ENCODE measurements at places on chromosomes 3 and 15.

- no peak for DNase-seq
These were observed 43.4 kb downstream of the FAM174B start for GRCh38 chr15:92611995-92612745.

- no peak for DNase-seq
These were observed 369.6 kb downstream of the OTOL1 start for GRCh38 chr3:161866176-161866575.

DNA sequence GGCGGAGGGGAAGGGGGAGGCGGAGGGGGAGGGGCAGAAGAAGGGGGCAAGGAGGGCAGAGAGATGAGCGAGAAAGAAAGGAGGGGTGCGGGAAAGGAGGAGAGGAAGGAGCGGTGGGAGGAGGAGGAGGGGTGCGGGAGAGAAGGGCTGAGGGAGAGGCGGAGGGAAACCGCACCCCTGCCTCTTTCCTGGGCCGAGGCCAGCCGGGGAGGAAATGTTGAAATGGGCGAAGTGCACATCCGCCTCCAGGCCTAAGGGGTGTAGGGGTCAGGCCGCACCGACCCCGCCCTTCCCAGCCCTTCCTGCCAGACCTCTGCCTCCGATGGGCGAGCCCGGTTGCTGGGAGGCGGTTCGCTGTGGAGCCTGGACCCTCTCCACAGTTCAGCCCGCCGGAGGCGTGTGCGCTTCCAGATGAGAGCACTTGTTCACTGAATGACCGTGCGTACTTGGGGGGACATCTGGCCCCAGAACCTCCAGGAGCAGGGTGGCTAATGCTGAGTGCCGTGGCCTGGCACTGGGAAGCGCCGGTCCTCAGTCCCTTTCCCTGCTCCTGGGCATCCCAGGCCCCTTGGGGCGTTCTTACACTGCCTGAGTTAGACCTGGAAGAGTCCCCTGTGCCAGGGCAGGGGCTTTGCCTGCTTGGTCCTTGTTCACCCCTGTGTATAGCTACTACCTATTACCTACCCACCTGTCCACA lies 110.3 kb upstream of the KLF13 start:
- DNase-seq, result no peak

DNA sequence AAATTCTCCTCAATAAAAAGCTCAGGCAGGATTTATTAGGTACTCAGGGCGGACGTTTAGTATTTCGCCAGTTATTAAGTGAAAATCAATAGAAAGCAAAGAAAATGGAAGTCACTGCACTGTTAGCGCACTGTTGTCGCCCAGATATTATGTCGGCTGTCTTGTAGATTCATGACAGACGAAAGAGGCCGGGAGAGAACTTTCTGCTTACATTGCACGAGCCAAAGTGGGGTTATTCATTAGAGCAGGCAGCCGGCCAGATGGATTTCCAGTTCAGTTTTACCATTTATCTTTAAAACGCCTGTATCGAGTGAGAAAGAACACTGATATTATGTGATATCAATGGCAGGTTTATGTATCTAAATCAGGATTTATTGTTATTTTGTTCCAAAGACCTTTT lies 866.0 kb upstream of the NR2F2 start:
- DNase-seq, result no peak

- no peak for DNase-seq
These were observed 5.1 kb upstream of the SLC22A13 start for GRCh38 chr3:38260474-38260873.

GRCh38 chr15:60462027-60462426 lies 16.9 kb downstream of the ICE2 start:
- DNase-seq, result no peak

DNA sequence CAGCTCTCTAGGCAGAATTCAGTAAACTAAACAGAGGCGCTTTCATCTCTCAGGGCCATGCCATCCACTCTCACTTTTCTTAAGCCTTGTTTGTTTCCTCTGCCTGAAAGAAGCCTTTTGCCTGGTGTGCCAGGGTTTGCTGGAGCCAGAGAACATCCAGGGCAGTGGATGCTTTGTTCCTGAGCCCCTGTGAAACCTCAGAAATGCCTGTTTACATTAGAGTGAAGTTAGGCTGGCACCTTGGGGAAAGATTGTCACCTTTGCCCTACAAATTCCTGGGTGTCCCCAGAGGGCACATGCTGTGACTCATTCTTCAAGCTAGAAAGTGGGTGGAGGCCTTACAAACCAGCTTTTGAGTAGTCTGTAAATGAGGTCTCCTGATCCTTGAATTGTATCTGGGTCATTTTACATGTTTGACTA lies 10.7 kb upstream of the TRAK1 start:
- no peak for DNase-seq

- no peak for DNase-seq
These were observed 3.6 kb downstream of the CTNNB1 start for GRCh38 chr3:41202834-41203345.

- DNase-seq, result no peak
These were observed 397.4 kb upstream of the TPM1 start for GRCh38 chr15:62644889-62645742.

- DNase-seq, result no peak
These were observed 88.9 kb downstream of the ADAMTS17 start for GRCh38 chr15:100252779-100253417.

- DNase-seq, result no peak
These were observed 3.3 kb upstream of the CNTN3 start for GRCh38 chr3:74617776-74618175.

DNA sequence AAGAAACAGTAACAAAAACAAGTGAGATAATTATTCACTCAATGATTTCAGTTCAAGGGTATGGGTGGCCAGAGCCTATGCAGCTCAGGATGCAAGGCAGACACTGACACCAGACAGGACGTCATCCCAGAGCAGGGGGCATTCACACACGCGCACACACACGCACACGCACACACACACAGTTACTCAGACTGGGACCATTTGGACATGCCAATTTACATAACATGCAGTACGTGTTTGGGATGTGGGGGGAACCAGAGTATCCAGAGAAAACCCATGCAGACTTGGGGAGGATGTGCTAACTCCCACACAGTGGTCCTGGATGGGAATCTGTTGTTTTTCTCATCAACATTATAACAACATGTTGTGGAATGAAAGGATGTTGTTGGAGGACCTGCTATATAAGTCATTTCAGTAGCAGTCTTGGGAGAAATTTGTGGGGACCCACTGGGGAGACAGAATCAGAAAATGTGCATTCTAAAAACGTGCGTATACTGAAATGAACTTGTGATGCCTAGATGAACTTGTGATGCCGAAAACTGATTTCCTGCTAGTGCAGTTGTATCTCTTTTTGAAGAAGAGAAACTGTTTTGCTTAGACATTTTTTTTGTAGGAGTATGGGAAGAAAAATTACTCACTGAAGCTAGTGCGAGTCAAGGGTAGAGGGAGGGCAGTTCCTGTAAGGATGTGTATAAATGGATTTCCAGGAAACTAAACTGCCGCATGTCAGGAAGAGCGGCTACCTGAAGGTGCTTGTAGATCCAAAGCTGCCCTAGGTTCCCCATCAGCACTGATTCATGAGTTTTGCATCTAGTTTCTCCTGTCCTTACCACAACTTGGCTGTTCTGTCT lies 25.2 kb downstream of the CD200 start:
- DNase-seq, result no peak

DNA sequence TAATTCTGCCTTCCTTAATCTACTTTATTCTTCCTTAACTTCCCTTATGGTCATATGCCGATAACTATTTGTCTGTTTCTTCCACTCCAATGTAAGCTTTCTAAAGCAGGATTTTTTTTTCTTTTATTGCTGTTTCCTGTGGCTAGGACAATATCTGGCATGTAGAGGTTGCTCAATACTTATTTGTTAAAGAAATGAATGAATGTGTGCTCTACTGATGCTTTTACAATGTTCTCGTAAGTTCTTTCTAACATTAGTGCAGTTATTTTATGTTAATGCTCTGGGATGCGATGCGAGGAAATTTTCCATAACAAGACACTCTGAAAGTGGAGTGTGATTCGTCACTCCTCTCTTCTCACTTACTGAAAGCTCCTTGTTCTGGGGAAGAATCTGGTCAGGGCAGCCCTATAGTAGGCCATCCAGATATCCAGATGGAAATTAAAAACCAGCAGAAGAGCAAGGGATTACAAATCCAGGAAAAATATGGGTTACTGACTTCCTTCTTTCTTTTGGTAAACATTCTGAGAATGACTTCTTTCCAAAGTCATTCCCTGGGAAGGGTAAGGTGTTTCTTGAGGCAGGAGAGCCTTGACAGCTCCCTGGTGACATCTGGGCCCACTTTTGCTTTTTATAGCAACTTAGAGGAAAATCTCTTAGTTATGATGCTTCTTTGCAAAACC lies 420.4 kb downstream of the PDCD6IP start:
- no peak for DNase-seq

DNA sequence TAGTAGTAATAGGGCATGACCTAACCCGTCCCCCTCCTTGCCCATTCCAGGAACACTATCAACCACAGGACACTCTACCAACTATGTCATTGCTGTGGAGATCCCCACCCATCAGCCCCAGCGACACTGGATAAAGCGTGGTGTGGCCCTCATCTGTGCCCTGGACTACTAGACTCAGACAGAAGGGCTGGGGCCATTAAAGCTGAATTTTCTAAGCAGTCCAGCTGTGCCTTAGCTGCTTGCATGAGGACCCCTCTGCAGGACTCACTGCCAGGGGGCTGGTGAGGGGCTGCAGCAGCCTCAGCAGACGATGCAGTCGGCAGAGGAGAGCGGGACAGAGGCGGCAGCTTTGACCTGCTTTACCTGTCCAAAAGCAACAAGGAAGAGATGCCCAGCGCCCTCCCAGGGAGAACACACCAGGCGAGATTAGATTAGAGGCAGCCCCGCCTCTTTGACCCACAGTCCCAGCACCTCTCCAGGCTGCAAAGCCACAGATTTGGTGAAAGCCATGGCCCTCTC lies 44.6 kb downstream of the SEMA3G start:
- no peak for DNase-seq

DNA sequence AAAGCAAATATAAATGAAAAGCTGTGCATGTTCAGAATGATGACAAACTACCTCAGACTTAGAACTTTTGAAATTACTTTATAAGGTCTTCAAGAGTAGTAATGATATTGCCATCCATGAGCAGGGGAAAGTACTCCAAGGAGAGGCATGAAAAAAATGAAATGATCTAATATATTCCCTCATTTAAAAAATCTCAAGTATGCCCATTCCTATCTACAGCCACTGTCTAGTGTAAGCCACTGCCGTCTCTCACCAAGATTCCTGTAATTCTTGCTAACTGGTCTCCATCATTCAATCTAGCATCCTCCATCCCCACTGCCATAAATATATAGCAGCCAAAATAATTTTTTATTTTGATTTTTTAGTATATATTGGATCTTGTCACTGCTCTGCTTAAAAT lies 258.8 kb downstream of the PLOD2 start:
- no peak for DNase-seq

DNA sequence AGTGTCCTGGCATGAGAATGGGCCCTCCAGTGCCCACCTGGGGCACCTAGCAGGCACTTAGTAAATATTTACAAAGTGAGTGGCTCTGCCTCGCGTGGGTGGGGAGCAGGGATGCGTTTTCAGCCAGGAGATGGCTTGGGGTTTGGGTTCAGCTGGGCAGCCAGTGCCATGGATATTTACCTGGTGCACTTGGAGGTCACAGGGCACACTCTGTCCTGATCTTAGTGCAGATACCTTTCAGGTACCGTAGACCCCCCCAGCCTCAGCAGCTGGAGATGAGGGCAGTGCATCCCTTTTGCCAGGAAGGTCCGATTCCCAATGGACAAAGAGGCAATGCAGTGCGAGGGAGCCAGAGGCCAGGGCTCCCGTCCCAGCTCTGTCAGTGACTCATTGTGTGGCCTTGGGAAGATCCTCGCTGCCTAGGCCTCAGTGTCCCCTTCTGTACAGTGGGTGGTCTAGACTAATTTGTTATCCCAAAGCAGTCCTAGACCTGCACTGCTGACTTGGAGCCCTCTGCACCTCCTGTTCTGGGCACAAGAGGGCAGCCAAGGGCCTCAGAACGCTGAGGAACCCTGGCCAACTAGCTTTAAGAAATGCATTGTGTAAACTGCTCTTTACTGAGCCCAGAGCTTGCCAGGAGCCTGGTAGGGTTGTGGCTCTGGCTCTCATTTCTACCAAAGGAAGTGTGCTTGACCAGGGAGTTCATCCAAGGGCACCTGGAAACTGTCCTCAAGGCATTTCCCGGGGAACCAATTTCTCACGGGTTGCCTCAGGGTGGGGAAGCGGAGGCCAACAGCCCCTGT lies 16.0 kb downstream of the HDAC11 start:
- DNase-seq, result peak; percentile 41

GRCh38 chr3:12751571-12751970 lies 7.5 kb downstream of the TMEM40 start:
- DNase-seq, result no peak

GRCh38 chr3:187777331-187777941 lies 32.2 kb upstream of the BCL6 start:
- no peak for DNase-seq

DNA sequence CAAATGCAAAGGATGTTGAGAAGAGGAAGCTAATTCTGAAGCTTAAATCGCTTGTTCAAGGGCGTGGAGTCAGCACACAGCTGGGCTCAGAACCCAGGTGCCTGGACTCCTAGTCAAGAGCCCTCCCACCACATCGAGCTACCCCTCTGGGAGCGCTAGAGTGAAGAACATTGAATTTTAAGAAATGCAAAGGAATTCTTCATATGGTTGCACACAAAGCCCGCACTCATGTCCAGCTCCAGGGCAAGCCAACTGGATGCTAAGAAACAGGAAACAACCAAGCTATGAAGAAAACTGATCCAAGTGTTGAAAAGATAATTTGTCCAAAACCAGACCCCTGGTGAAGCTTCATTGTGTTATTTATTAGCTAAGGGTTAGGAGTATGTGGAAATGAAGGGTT lies 122.3 kb downstream of the ALDH1A2 start:
- no peak for DNase-seq

DNA sequence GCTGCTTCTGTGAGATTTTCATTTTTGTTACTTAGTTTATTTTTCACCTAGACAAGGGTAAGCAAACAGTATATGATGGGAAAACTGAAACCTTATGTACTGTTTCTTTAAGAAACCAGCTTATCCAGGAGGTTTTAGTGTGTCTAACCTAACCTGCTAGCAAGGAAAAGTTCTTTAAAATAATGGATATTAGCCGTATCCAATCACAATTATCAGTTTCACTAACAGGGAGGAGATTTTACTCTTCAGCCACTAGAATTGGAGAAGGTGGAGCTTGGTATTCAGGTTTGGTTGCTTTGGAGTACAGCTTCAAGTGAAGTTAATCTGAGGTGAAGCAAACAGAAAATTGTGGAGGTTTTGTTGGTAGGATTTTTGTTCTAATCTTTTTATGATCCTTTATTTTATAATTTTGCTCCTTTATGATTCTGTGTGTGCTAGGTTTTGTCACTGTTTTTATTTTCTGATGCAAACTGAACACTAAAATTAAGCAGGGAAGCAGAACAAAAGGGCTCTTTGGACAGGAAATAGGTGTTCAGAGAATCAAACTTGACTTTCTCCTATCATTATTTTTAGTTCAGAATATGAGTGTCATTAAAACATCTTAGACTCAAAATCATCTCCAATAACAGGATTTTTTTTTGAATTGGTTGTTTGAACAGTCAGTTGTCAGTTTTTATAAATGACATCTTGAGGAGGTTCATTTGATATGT lies 13.0 kb downstream of the ZFAND6 start:
- DNase-seq, result peak; percentile 47

- DNase-seq, result no peak
These were observed 402.2 kb downstream of the EPHB1 start for GRCh38 chr3:135197246-135197645.

- peak; percentile 59 for DNase-seq
These were observed 155.5 kb downstream of the FNDC3B start for GRCh38 chr3:172194702-172195406.

GRCh38 chr15:70474471-70475406 lies 288.6 kb downstream of the UACA start:
- DNase-seq, result peak; percentile 89

- DNase-seq, result no peak
These were observed 45.7 kb upstream of the PTX3 start for GRCh38 chr3:157390713-157391515.

GRCh38 chr15:40630313-40630712 lies 36.3 kb downstream of the KNL1 start:
- DNase-seq, result no peak
